Omental fat pad (tissue), 4 donors: ENCODE measurements at places on chromosomes 13 and 19. TPM values are rescaled to one million over a fixed set of nuclear protein-coding genes. Genes with fewer than 3 reads are reported as not detected.

The GRIK5 gene
- total RNA-seq: 2.1 TPM

The ZNF99 gene
- 0.47 TPM for total RNA-seq

The ICAM1 gene
- total RNA-seq: 110 TPM

The CEACAM16 gene
- not detected for total RNA-seq

The KLK1 gene
- total RNA-seq: 1.3 TPM

The HOOK2 gene
- total RNA-seq: 44.5 TPM

The ETV2 gene
- not detected for total RNA-seq

The CUL4A gene
- 82.1 TPM for total RNA-seq

The PTGIR gene
- 4.8 TPM for total RNA-seq

The PDX1 gene
- total RNA-seq: not detected

The EEF1AKMT1 gene
- 10.9 TPM for total RNA-seq

The RYR1 gene
- 3.6 TPM for total RNA-seq

The IGFL1 gene
- total RNA-seq: not detected

The CEP89 gene
- total RNA-seq: 8.2 TPM

The KLK10 gene
- total RNA-seq: 1.6 TPM

The S1PR5 gene
- 0.47 TPM for total RNA-seq

The CBLC gene
- not detected for total RNA-seq

The CBY2 gene
- not detected for total RNA-seq

The SLC5A5 gene
- not detected for total RNA-seq

The FAM124A gene
- 8.2 TPM for total RNA-seq

The SLC10A2 gene
- not detected for total RNA-seq

The ZNF536 gene
- not detected for total RNA-seq

The ZNF416 gene
- total RNA-seq: 3.1 TPM

The ZSCAN4 gene
- not detected for total RNA-seq

The FLT3 gene
- 1.1 TPM for total RNA-seq

The LGALS14 gene
- not detected for total RNA-seq

The LILRA1 gene
- 2.5 TPM for total RNA-seq

The UBAC2 gene
- total RNA-seq: 51.0 TPM

The FFAR1 gene
- total RNA-seq: not detected

The PSG7 gene
- total RNA-seq: not detected

The PRTN3 gene
- total RNA-seq: not detected

The CYP2A13 gene
- not detected for total RNA-seq

The TSHZ3 gene
- 10.2 TPM for total RNA-seq

The TEX30 gene
- 9.5 TPM for total RNA-seq

The TMEM221 gene
- 0.46 TPM for total RNA-seq

The SYT3 gene
- not detected for total RNA-seq

The PLEKHJ1 gene
- 67.5 TPM for total RNA-seq

The GIPR gene
- total RNA-seq: 8.7 TPM

The KIR3DL2 gene
- 0.38 TPM for total RNA-seq

The AZU1 gene
- 1.1 TPM for total RNA-seq

The LHFPL6 gene
- total RNA-seq: 66.1 TPM

The SNRPD2 gene
- total RNA-seq: 123 TPM

The SBSN gene
- 0.93 TPM for total RNA-seq

The SLC1A5 gene
- total RNA-seq: 86.7 TPM

The CD209 gene
- total RNA-seq: 21.8 TPM

The DAND5 gene
- total RNA-seq: 0.56 TPM

The PEAK3 gene
- 1.3 TPM for total RNA-seq

The NMRK2 gene
- not detected for total RNA-seq

The ACP4 gene
- not detected for total RNA-seq

The KASH5 gene
- 0.56 TPM for total RNA-seq

The WDR87 gene
- total RNA-seq: not detected

The ACP7 gene
- not detected for total RNA-seq

The IQCN gene
- total RNA-seq: 11.8 TPM

The URI1 gene
- total RNA-seq: 63.2 TPM

The BEST2 gene
- total RNA-seq: not detected
